ENCODE measurements at places on chromosomes 5 and 9.

GRCh38 chr9:89477384-89477783, 20.5 kb downstream of the SEMA4D start:
- no peak for DNase-seq

DNA sequence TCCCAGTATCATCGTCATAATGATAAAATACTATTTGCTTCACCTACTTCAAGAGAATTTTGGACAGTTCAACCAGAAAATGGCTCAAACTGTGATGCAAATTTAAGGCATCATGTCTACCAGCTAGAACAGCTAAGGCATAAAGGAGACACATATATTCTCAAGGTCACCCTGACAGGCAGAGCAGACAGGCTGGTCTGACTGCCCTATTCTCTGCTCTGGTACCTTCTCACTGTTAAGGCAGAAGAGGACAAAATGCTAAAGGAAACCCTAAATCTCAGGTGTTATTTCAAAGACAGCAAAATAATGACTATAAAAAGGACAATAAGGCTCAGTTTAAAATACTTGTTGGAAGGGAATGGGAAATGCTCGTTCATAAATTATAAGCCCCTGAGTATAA, 87.2 kb downstream of the MRPS27 start:
- no peak for DNase-seq

DNA sequence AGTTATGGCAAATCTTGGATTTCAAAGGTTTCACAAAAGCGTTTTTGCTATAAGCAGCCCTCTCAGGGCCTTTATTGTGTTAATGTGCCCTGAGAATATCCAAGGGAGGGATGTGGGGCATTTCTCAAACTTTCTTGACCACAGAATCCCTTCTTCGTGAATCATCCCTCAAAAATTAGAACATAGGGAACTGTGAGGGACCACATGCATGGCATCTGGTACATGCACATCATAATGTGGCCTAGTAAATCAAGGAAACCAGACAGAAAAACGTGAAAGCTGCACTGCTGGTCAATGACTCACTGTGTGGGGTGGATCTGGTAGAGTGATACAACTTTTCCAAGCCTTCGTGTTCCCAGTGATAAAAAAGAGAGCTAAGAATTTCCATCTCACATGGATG, 22.4 kb downstream of the DDX31 start:
- DNase-seq = no peak

GRCh38 chr5:173741729-173742431, 125.4 kb upstream of the BOD1 start:
- DNase-seq = no peak

All from HEK293T (cell line).